ENCODE measurements at places on chromosomes 11 and 22. TPM values are rescaled to one million over a fixed set of nuclear protein-coding genes. Genes with fewer than 3 reads are reported as not detected.

The SIDT2 gene
- 32.9 TPM for total RNA-seq

GRCh38 chr11:122874991-122875390 lies 7.6 kb upstream of the JHY start:
- DNase-seq: no peak

- DNase-seq: no peak
Measured at GRCh38 chr11:129696309-129696989, 119.2 kb upstream of the TMEM45B start.

DNA sequence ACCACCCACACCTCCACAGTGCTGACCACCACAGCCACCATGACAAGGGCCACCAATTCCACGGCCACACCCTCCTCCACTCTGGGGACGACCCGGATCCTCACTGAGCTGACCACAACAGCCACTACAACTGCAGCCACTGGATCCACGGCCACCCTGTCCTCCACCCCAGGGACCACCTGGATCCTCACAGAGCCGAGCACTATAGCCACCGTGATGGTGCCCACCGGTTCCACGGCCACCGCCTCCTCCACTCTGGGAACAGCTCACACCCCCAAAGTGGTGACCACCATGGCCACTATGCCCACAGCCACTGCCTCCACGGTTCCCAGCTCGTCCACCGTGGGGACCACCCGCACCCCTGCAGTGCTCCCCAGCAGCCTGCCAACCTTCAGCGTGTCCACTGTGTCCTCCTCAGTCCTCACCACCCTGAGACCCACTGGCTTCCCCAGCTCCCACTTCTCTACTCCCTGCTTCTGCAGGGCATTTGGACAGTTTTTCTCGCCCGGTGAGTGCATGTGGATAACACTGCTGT lies 28.4 kb downstream of the MUC5B start:
- DNase-seq: no peak

GRCh38 chr11:122668562-122669090 lies 13.1 kb downstream of the UBASH3B start:
- DNase-seq: no peak
